ENCODE measurements at places on chromosomes 1 and 21.
A peak's percentile ranks its signal among the peaks of the same experiment; 100 is the strongest.

DNA sequence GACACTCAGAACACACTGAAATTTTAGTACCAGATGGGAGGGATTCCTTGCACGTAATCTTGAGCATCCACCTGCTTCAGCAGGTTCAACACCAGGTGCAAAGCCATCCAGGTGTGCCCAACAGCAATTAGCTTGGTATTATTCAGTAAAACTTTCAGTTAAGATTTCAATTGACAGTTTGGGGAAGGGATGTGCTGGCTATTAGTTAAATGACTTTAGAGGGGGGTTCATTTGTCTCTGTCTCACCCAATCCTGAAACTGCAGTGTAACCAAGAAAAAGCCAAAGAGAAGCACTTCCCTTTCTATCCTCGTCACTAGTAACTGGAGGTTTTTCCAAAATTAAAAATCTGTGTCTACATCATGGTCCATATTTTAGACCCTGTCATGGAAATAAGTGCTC lies 90.9 kb downstream of the PIK3R3 start:
- DNase-seq: no peak

GRCh38 chr1:160148121-160148520 lies 3.3 kb upstream of the ATP1A4 start:
- DNase-seq: no peak

GRCh38 chr1:32939655-32940371 lies 24.8 kb downstream of the RNF19B start:
- DNase-seq: peak; percentile 19

DNA sequence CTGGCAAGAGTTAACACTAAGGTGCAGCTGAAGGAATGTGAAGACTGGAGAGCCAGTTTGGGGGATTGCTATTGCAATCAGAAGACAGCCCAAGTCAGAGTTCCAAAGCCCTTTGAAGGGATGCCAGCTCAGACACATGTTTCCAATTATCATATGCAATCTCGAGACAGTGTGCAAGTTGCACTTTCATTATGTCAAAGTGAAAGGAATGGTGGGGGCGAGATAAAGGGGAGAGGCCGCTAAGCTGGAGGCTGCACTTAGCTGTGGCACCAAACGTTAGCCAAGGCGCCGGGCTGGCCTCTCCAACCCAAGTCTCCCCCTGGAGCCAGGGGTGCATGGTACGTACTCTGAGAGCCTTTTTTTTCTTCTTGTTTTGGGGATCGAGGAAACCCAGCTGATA lies 58.0 kb downstream of the NGF start:
- no peak for DNase-seq

DNA sequence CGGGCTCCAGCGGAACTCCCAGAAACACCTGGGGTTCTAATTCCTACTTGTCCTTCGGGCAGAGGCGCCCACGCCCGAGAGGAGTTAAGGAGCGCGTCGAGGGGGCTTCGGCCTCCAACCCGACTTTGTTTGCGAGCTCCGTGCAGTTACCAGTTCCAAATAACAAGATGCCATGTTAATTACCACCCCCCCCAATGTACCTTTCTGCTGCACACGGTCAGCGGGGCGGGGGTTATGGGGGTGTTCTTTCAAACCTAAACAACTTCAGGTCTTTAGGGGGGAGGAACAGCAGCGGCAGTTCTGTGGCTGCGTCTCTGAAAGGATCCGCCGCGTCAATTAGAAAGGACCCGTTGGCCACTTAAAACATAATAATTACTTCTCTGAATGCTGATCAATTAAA lies 114.8 kb downstream of the PRDM16 start:
- DNase-seq: no peak

DNA sequence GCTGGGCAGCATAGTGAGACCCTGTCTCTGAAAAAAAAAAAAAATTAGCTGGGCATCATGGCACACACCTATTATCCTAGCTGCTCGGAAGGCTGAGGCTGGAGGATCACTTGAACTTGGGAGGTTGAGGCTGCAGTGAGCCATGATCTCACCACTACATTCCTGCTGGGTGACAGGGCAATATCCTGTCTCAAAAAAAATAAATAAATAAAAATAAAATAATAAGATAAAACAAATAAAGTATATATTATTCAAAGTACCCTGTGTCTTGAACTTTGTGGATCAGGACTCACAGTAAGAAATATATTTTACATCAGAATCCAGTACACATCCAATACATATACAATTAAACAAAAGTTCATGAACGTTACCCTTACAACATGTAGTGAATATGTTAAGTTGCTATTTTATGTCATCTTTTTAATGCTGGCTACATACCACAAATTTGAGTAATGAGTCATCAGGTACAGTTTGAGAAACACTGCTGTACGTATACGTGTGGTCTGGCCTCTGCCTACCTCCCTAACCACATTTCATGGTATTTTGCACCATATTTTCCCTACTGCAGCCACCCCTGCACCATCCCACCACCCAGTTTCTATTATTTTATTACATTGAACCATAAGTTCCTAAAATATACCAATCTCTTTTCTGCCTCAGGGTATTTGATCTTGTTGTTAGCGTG lies 4.4 kb downstream of the NME7 start:
- DNase-seq: peak; percentile 46

GRCh38 chr1:153570874-153571273 lies 5.2 kb upstream of the S100A2 start:
- no peak for DNase-seq

DNA sequence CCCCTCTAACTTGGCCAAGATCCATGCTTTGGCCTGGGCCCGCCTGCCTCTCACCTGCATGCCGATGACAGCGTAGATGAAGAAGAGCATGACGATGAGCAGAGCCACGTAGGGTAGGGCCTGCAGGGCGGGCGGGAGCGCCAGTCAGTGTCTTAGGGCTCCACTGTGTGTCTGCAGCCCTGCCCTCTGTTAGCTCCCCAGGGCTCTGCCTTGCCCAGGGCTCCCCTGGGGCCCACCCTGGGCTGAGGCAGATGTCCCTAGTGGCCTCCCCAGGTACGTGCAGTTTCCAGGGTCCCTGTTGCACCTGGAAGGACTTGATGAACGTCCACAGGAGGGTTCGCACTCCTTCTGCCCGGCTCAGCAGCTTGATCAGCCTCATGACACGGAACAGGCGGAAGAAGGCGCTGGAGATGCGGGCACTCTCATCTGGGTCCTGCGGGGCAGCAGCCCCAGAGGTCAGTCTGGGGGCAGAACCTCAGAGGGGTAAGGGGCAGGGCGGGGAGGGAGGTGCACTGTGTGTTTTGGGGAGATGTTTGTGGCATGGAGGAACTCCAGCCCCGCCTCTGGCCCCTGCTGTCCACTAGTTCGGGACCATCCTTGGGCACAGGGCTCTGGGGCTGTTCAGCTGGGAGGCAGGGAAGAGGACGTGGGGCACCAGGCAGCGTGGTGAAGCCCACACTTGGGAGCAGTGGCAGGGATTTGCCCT lies 29.8 kb upstream of the KIF21B start:
- DNase-seq: no peak

DNA sequence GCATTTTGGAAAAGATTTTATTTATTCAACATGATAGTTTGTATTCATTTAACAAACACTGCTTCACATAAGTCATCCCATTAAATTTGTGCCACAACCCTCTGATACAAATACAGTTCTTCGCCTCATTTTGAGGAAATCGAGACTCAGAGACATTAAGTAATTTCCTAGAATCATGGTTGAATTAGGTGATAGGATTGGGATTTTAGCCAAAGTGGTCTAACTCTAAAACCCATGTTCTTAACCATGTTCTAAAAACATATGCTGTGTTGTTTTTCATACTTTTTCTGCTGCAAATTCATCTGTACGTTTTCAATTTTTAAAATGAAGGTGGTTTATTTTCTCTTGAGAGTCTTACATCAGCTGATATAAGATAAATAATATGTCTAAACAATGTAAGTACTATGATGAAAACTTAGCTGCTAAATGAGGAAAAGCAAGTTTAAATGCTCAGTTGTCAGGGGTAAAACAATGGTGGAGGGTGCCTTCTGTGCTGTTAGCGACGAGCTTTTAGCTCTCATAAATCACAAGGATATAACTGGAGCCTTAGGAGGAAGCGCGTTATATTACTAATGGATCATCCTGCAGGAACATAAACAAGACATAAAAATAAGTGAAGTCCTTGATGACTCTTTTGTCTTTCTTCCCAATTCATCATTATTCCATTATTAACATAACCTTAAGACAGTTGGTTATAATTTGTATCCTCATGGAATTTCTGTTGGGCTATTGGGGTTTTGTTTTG lies 97.7 kb downstream of the CACHD1 start:
- no peak for DNase-seq

- no peak for DNase-seq
Measured at GRCh38 chr21:33836408-33836807, 79.2 kb downstream of the ATP5PO start.

DNA sequence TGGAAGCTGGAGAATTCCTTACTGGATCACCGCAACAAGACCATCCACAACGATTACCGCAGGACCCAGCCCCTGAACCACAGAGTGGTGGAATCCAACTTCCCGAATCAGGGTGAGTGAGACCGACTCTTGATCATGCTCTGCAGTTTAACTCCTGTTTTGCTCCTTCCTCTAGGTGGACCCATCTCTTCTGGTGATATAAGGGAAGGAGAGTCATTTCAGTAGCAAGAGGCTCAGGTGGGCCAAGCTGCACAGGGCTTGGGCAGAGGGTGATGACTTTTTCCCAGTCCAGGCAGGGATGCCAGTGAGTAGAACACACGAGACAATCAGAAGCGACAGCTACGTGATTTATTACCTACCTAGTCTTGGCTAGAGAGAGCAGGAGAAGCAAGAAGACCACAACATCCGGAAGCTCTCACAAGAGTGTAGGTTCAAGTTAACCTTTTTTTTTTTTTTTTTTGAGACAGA lies 25.2 kb downstream of the CA6 start:
- peak; percentile 68 for DNase-seq

DNA sequence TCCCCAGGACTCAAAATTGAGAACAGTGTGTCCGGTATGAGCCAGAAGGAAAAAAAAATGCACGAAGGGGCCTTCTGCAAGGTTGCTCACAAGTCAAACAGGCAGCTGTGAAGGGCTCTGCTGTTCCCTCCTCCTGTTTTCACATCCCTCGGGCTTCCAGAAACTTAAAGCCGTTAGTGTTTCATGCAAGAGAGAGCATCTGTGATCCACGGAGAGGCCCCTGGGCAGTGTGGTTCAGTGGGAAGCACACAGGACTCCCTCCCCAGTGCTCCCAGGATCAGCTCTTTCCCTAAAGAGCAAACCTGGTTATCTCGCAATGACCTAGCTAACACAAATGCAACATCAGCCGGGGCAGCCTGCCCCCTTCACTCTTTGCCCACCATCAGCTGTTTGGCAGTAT lies 2.9 kb upstream of the MATN1 start:
- no peak for DNase-seq

GRCh38 chr1:83499998-83500397 lies 498.9 kb downstream of the TTLL7 start:
- DNase-seq: no peak

DNA sequence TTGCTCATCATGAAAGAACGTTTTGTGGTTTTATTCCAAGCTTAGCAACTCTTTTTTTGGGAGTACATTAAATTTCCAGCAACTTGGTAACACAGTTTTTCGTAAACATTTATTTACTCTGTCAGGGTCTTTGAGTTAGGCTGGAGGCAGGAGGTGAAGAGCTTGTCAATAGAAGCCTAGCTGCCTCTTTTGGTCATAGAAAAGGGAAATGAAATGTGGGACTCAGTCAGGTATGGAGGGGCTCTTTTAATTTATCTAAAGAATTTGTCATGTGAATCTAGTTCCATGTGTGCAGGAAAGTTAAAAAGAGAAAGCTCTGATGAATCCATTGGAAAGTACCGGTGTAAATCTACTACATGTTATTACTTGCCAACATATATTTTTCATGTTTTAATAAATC lies 45.9 kb upstream of the PRMT6 start:
- DNase-seq: no peak

DNA sequence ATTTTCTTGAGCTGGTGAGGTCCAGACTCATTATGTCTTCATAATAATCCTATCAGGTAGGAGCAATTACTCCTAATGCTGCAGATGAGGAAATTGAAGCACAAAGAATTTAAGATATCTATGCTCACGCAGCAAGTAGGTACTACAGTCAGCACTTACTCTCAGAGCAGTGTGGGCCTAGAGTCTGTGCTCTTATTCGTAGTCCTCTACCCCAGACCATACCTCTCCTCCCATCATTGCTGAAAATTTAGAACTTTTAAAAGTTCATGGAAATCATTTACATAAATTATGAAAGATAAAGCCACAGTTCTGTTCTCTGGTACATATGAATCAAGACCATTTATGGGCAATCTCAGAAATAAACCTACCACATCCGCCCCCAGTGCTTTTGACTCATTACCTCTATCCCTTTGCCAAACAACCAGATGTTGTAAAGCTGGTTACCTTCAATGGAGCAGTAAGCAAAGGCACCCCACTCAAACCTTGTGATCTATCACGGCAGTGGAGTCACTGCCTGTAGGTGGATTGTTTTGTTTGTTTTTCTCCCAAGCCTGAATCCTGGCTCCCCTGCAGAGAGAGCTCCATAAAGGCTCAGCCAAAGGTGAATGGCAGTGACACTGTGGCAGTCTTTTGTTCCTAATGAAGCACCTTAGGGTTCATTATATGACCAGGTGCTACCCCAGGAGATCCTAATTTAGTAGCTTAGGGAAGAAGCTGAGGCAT lies 20.9 kb upstream of the MAN1A2 start:
- DNase-seq: peak; percentile 44

DNA sequence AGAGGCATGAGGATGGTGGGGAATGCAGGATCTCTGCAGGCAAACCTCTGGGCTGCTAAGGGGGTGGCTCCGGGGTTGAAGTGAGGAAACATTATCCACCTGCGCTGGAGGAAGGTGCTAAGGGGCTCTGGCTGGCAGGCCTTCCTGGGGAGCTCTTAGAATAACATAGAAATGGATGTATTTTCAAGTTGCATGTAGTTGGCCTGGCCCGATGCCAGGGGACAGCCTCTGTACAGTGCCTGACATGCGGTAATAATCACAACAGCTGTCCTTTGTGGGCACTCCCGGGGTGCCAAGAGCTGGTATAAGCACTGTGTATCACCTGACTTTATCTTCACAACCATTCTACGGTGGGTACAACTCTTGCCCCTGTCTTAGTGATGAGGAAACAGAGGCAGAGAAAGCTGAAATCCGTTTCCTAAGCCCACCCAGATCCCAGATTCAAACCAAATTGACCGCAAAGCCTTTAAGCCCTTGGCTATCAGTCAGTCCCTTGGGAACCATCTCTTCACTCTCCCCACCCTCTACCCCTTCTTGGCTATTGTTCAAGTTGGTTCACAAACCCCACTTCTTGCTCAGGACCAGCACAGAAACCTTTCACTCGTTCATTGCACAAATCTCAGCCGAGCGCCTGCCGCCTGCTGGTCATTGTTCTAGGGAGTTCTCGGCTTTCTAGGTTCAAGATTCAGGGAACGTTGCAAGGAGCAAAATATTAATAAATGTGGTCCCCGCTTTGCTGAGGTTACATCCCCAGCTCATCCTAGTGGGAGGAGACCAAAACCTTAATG lies 30.9 kb downstream of the PADI4 start:
- no peak for DNase-seq

GRCh38 chr1:107252271-107252670 lies 111.4 kb downstream of the NTNG1 start:
- no peak for DNase-seq

GRCh38 chr1:183022202-183023145 lies 746 bp upstream of the LAMC1 start:
- DNase-seq: no peak

Measured in CD4-positive, alpha-beta T cell treated with Interleukin-2 at 100 ng/mL for 4 hours (primary cell).